ENCODE measurements at places on chromosomes 13 and 19.
A peak's percentile ranks its signal among the peaks of the same experiment; 100 is the strongest.

- peak; percentile 45 for DNase-seq
Measured at GRCh38 chr19:54449701-54450069, 686 bp downstream of the LENG8 start.

GRCh38 chr13:72645521-72645920, 81.9 kb downstream of the MZT1 start:
- no peak for DNase-seq

DNA sequence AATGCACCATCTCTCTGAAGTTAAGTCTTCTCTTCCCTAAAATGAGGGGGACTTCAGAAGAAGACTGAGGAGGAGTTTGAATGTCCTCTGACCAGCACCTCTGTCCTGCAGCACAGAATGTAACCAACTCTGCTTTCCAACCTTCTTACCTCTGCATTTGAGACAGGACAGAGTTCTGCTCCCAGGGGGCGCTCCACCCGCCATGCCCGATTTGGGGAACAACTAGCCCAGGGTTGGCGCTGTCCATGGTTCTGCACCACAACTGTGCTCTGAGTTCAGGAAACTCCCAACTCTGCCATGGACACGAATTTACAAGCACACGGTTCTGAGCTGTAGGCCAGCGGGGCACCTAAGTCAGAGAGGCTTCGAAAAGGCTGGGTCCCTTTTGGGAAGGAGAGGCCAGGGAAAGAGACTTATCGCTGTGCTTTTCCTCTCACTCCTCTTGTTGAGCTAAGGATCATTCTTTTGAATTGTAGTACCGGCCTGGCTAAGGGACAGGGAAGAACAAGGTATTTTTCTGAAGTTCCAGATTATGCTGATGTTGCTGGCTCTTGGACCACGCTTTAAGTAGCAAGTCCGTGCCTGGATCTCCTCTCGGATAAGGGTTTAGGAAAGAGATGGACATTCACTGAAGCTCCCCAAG, 22.2 kb downstream of the SIGLEC5 start:
- DNase-seq: peak; percentile 93

- peak; percentile 28 for DNase-seq
Measured at GRCh38 chr13:26606631-26607030, 49.1 kb downstream of the WASF3 start.

GRCh38 chr19:13152974-13153568, 2.9 kb downstream of the IER2 start:
- DNase-seq: peak; percentile 97

DNA sequence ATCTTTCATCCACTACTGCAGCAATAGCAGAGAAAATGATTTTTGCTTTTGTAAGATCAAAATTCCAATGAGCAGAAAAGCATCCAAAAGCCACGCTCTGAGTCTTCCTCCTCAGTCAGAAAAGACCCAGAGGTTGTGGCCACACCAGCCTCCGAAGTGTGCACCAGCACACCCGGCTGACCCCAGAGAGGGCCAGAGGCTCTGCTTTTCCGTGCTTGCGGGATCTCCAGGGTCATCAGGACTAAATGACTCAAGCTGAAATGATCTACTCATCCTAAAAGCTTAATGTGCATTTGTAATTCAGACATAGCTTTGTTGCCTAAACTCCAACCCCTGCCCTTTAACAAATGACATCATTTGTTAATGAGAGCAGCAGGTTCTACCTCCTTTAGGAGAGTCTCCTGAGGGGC, 16.5 kb downstream of the RXFP2 start:
- DNase-seq: no peak

DNA sequence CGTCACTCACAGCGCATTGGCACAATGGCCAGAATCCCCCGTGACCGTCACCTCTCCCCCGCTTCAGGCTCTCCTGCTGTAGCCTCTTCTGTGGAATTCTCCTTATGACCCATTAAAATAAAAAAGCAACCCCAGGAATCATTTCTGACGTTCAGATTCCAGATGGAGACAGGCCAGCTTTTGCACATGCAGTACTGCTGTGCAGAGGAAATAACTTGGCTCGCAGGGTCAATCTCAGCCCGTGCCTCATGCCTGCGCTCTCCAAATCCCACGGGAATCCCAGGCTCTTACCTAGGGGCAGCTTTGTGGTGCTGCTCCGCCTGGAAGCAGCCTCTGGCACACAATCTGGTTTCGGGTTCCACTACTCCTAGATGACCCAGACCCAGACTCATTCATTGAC, 32.7 kb upstream of the SOX1 start:
- DNase-seq: no peak

- no peak for DNase-seq
Measured at GRCh38 chr13:32150239-32150638, 118.7 kb downstream of the FRY start.

All from hematopoietic multipotent progenitor cell treated with erythropoietin and hydrocortisone succinate and interleukin-3 and kit ligand, for 6 days (in vitro differentiated cells).